ENCODE measurements at places on chromosomes 2 and 18. TPM values are rescaled to one million over a fixed set of nuclear protein-coding genes. Genes with fewer than 3 reads are reported as not detected.

GGCX gene
- total RNA-seq: 21.2 TPM

KIF1A gene
- 6.6 TPM for total RNA-seq

ALKAL2 gene
- total RNA-seq: 0.95 TPM

TGFBRAP1 gene
- 22.6 TPM for total RNA-seq

SNTG2 gene
- total RNA-seq: 2.6 TPM

EGR4 gene
- total RNA-seq: not detected

MC5R gene
- total RNA-seq: not detected

CRYBA2 gene
- total RNA-seq: not detected

CNDP1 gene
- not detected for total RNA-seq

GPR39 gene
- not detected for total RNA-seq

GRHL1 gene
- total RNA-seq: 0.88 TPM

CNGA3 gene
- not detected for total RNA-seq

KLHL29 gene
- total RNA-seq: 4.7 TPM

TRAPPC8 gene
- total RNA-seq: 36.3 TPM

ARHGAP25 gene
- 37.7 TPM for total RNA-seq

SCN3A gene
- 0.43 TPM for total RNA-seq

MBD5 gene
- 47.9 TPM for total RNA-seq

POTEJ gene
- total RNA-seq: not detected

TAF4B gene
- total RNA-seq: 12.7 TPM

UGT1A6 gene
- total RNA-seq: not detected

RBM43 gene
- total RNA-seq: 5.0 TPM

SAG gene
- not detected for total RNA-seq

ZNF521 gene
- total RNA-seq: not detected

NT5C1B gene
- not detected for total RNA-seq

GCA gene
- 38.5 TPM for total RNA-seq

SPATA3 gene
- total RNA-seq: 0.84 TPM

FMNL2 gene
- 0.34 TPM for total RNA-seq

TLX2 gene
- 0.19 TPM for total RNA-seq

SCYGR4 gene
- total RNA-seq: not detected

EFHD1 gene
- total RNA-seq: 2.4 TPM

IL36B gene
- not detected for total RNA-seq

KLHL41 gene
- not detected for total RNA-seq
